ENCODE measurements at places on chromosomes 16 and 17.

DNA sequence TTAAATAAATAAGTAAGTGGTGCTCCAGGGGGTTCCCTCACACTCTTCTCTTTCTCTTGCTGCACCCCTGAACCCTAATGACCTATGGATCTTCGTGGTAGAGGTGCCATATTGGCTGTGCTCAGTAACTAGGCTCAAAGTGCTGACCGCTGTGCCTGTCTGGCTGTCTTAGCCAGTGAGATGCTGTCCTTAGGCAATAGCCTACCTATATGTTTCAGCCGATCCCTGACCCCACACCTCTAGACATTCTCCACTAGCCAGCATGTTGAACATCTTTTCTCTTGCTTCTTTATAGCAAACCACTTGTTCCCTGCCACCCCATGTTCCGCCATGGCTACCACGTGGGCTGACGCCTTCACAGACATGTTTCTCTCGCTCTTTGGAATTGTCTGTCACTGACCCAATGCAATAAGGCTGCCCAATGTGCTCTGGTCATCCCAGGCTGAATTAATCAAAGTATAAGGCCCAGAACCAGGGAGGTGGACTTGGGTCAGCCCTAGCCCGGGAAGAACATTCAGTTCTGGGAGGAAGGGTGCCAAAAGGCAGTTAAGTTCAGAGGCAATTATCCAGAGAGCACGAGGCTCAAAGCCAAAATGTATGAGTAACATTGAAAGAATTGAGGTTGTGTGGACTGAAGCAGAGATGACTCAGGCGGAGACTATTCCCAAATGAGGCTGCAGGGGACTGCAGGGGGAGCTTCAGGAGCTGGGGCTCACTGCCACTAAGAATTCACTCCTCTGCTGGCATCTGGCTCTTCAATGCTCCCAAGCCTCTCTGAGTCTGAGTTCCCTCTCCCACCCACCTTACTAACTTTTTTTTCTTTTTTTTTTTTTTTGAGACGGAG is 28.7 kb upstream of the TNRC6A start:
- DNase-seq, result peak; percentile 39

- no peak for DNase-seq
Measured at GRCh38 chr16:79587897-79588296, 12.6 kb downstream of the MAF start.

- peak; percentile 82 for DNase-seq
Measured at GRCh38 chr17:58527949-58528348, 13.5 kb upstream of the MTMR4 start.

DNA sequence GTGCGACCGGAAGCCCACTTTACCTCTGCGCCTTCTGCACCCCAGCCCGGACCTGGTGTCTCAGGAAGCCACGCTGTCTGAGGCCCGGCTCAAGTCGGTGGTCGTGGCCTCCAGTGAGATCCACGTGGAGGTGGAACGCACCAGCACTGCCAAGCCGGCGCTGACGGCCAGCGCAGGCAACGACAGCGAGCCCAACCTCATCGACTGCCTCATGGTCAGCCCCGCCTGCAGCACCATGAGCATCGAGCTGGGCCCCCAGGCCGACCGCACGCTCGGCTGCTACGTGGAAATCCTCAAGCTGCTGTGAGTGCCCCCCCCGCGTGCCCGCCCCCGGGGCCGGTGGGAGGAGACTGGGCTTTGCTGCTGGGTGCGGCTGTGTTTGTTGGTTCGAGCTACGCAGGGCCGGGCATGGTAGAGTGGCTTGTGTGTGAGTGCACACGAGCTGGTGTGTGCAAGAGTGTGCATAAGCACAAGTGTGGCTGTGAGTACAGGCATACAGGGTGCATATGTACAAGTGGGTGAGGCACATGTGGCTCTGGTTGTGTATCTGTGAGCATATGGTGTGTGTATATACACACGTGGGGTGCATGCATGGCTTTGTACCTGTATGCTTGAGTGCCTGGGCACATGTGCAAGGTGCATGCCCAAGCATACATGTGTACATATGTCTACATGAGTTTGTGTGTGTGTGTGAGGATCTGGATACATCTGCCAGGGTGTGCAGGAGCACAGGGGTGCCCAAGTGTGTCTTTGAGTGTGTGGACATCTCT is 100.6 kb upstream of the PLCG2 start:
- no peak for DNase-seq

DNA sequence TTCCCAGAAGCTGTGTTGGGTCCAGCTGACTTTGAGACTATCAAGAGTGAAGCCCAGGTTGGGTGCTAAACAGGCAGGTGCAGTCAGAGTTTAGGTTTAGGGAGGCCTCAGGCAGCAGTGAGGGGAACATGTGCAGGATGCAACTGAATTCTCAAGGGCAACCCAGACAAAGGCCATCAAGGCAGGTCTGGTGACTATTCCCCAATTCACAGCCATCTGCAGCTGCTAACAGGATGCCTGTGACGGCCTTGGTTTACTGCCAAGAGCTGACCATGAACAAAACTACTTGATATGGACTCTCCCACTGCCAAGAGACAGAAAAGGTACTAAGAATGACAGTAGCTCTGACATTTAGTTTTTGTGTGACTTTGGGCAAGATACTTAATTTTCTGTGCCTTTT is 45.2 kb upstream of the BCAR1 start:
- DNase-seq, result no peak

GRCh38 chr17:19410875-19411620 is at the start of gene RNF112:
RNF112 (plus strand) TSS chr17:19411232; CDS start chr17:19411409, 177 bp downstream.
- DNase-seq, result peak; percentile 84

- no peak for DNase-seq
Measured at GRCh38 chr17:2051061-2051932, 3.6 kb upstream of the HIC1 start.

DNA sequence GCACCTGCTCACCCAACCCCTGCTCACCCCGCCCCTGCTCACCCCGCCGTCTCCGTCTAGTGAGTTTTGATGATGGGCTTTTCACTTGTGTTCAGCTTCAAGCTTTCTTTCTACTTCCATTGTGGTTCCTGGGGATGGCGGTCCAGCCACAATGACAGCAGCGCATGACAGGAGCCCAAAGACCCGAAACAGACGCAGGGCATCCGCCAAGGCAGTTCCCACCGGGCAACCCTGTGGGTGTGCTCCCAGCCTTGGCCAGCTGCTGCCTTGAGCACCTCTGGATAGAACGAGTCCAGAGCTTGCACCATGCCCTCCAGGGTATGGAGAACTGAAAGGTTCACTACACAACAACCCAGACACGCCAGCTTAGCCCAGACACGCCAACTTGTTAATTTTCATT is 92.9 kb upstream of the CHMP6 start:
- no peak for DNase-seq

DNA sequence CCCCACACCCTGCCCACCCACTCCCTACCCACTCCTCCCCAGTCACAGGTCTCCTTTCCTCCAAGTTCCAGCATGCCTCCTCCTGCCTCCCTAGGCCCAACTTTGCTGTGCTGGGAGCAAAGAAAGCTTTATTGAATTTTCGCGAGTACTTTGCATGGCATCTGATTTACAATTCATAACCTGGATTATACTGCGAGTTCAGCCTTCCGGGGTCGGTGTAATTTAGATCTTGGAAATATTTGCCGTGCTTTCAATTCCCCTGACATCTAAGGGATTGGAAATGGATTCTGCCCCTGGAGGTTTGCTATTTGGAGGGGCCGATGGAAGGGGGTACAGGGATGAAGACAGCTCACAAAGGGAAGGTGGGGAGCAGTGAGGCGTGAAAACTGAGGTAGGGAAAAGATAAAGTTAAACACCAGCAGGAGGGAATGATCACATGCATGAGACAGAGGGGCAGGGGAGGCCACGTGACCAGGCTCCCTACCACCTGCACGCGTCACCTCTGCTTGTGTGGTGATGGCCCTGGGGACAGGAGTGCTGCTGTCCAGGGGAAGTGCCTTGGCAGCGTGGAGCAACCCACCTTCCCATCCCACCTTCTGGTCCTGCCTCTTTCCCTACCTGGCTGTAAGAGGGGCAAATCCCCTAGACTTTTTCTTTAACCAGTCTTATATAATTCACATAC is 132.3 kb upstream of the RPL38 start:
- no peak for DNase-seq

GRCh38 chr17:58344047-58344790 is 7.8 kb downstream of the SUPT4H1 start:
- no peak for DNase-seq

- DNase-seq, result no peak
Measured at GRCh38 chr16:85689950-85690320, 1.2 kb upstream of the GINS2 start.

DNA sequence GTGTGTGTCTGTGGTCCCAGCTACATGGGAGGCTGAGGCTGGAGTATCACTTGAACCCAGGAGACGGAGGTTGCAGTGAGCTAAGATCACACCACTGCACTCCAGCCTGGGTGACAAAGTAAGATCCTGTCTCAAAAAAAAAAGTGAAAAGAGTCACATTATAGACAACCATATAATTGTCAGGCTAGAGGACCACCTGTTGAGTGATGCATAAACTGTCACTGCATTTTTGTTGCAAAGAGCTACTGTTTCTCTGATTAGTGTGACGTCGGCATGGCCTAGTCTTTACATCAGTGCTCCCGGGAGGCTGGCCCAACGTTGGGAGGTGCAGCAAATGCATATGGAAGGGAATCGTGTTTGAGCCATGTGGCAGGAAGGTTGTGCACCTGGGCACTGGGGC is 50.2 kb downstream of the CLEC16A start:
- DNase-seq, result no peak

DNA sequence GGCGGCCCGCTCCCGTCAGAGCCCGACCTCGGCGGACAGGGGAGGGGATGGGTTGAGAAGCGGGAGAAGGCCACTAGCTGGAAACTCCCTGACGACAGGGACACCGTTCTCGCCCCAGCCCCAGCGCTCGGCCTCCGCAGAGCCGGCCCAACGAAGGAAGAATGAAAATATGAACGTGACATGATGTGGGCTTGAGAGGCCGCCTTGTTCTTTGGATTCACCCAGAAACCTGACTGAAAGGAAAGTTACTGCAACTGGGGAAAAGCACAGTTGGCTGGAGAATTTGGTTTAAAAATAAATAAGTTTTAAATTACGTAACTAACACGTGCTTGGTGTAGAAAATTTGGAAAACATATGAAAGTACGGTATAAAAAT is 21.1 kb downstream of the NPTX1 start:
- DNase-seq, result no peak

DNA sequence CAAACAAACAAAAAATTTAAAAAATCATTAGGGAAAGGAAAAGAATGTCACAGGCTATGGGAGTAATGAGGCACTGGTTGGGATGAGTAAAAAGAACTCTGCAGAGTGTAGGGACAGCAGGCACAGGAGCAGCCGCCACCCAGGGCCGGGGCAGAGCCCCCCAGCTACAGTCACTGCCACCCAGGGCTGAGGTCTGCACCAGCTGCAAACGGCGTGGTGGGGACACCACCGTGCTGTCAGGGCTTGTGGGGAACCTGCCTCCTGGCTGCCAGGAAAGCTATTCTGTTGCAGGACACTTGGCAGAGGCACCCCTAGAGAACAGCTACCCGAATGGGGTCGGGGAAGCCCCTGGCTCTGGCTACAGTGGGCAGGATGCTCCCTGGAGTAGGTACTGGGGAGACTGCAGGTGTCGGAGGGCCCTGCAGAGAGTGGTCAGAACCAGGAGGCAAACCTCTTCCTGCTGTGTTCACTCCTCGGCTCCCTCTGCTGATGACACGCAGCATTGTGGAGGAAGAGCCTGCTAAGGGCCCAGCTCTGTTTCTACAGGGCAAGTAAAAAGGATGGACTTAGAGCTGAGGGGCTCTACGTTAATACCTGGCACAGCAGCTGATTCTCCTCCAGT is 32.3 kb upstream of the CAPN15 start:
- no peak for DNase-seq

DNA sequence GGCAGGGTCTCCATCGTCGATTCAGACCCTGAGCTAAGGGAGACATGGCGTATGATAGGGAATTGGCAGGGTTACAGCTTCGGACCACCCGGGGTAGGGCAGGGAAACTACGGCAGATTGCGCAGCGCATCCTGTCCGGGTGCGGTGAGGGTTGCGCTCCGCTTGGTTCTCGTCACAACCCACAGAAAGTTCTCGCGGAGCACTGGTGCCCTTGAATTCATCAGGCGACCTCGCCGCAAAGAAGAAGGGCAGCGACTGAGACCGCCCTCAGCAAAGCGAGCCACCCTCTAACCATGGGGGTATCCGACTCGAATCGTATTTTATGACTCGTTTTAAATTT is 1.2 kb downstream of the HS3ST3B1 start:
- DNase-seq, result no peak

Data from occipital lobe (tissue), 3 donors.